ENCODE measurements at places on chromosomes 6 and 20. TPM values are rescaled to one million over a fixed set of nuclear protein-coding genes. Genes with fewer than 3 reads are reported as not detected.

GRCh38 chr6:22147921-22148776, 148.7 kb downstream of the PRL start:
- DNase-seq, result peak; percentile 28

DNA sequence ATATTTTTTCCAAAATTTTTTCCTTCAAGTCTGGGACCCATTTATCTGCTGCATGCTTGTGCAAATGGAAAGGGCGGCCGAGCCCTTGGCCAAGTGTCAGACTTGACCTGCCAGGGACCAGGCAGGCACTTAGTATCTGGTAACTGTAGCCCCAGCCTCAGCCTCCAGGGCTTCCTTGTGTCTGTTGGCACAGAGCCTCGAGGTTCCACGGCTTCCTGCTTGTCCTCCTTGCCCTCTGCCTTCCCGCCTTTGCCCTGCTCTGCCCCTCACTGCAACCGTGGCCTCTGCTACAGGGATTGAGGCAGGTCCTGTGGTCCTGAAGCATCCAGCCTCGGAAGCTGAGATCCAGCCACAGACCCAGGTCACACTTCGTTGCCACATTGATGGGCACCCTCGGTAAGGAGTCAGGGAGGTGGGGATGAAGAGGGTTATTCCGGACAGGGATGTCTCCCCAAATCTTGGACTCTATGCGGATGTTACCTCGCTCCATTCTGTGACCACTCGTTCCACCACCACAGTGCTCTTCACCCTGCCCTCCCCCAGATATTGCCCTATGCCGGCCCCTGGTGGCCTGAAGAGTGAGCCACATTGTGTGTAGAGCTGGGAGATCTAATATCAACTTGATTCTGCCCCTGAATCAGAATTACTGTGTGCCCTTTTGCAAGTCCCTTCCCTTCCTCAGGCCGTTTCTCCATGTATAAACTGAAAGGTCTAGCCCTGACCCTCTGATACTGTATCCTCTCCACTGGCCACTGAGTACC, 41.5 kb upstream of the SRF start:
- DNase-seq, result no peak

DNA sequence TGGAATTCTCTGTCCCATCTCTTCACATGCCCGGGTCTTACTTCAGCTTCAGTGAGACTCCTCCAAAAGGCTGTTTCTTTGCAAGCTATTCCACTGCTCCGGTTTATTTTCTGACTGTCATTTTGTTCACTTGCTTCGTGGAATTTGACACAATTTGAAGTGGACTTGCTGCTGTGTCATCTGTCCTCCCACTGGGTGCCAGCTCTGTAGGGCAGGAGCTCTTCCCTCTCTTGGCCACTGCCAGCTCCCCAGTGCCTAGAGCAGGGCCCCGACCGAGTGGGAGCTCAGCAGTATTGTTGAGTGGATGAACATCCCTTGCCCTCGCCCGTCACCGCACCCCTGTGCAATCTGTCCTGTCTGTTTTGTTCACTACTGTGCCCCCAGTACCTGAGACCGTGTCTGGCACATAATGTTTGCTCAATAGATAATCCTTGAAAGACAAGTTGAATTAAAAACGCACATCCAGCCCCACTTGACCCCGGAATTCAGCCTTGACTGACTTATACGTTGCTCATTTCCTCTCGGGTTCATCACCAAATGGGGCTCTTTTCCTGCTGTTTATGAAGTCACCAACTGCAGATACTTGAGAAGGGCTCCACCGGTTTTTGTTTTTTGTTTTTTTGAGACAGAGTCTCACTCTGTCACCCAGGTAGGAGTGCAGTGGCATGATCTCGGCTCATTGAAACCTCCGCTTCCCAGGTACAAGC, 170.3 kb upstream of the KCNG1 start:
- DNase-seq, result no peak

- no peak for DNase-seq
Observed at GRCh38 chr6:46954837-46955451, 33.2 kb upstream of the ADGRF5 start.

Gene ARHGAP18
- total RNA-seq, result 17.2 TPM

GRCh38 chr20:2231701-2232100, 64.1 kb upstream of the TGM3 start:
- DNase-seq, result no peak

GRCh38 chr6:89921197-89921596, 26.9 kb downstream of the GJA10 start:
- DNase-seq, result no peak

- peak; percentile 76 for DNase-seq
Observed at GRCh38 chr20:54103067-54103761, 32.8 kb upstream of the BCAS1 start.

DNA sequence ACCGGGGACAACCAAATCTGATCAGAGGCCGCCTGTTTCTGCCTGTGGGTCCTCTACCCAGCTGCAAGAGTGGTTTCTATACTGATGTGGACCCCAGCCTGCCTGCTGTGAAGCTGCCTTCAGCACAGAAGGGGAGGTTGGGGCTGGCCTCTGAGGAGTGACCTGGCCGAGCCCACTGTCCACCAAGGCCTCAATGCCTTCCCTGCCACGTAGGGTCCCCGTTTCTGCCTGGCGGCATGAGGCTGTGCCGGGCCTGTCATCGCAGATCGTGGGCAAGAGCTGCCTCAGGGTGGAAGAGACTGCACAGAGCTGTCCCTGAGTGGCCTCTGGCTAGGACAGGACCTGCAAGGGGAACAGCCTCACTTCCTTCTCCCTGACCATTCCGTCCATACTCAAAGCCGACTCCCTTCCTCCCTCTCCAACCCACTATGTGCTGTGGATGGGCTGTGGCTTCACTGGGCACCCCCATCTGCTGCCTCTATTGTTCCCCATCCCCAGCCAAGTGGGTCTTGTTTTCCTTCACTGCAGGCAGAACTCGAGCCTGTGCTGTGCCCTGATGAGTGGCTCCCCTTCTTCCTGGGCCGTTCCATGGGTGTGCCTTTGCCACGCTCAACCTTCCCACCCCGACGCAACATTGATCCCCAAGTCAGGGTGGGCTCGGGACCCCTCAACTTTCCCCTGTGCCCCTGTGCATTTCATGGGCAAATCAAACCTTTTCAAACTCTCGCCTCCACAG, 60.3 kb downstream of the ERMARD start:
- no peak for DNase-seq

Gene CST1
- total RNA-seq, result 28.7 TPM

DNA sequence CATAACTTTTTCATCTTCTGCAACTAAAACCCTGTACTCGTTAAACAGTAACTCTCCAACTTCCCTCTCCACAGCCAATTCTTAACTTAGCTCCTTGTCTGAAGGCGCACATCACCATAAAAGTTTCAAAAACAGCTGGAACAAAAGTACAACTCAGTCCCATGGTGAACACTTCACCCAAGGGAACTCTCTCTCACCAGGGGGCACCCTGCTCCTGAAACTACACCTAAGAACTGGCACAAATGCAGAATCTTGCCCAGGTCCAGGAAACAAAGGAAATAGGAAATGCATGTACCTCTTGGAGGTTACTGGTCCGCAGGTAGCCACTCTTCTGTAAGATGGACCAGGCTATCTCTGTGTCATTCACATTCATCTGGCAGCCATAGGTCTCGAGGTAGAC, 6.6 kb downstream of the CDK5RAP1 start:
- DNase-seq, result no peak

DNA sequence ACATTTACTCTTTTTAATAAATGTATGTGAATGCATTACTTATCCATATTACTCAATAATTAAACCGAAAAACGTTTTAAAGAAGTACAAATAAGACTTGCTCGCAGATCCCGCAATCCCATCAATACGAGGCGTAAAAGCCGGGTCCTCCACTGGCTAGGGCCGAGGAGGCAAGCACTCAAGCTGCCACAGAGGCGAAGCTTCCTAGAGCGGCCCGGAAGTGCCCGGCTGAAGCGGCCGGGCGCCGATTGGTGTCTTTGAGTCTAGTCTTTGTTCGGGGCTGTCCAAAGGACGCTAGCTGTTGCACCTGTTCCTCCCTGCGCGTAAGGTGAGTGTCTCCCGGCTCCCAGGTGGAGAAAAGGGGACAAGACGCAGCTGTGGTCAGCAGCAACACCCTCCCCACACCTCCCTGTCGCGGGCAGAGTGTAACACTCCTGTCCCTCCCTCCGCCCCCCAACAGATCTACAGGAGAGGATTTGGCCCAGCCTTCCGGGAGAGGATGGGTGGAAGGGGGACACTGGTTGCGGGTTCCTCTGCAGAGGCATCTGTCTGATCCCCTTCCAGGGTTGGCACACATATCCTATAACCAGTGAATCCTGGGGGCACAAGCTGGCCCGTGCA, at the start of gene ZSCAN16:
ZSCAN16 (plus strand) TSS at position 260 of the 621 bp plus-strand sequence. CDS start 835 bp downstream, outside the sequence.
- DNase-seq, result peak; percentile 87

DNA sequence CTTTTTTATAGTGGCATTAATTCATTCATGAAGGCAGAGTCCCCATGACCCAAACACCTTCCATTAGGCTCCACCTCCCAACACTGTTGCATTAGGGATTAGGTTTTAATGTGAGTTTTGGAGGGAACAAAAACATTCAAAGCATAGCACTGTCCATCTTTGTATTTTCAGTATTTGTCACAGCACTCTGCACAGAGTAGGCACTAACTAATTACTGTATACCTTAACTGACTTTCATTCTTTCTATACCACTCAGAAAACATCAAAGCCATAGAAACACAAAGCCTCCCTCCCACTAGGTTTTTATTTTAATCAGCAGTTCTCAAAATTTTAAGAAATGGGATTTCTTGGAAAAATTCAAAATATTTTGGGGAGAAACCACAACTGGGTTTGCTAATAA, 21.8 kb upstream of the AHI1 start:
- no peak for DNase-seq

GRCh38 chr20:57210054-57210910, 56.2 kb downstream of the BMP7 start:
- DNase-seq, result peak; percentile 24

Gene BEND6
- total RNA-seq, result 0.95 TPM
